ENCODE measurements at places on chromosomes 11 and 22.
A peak's percentile ranks its signal among the peaks of the same experiment; 100 is the strongest.

DNA sequence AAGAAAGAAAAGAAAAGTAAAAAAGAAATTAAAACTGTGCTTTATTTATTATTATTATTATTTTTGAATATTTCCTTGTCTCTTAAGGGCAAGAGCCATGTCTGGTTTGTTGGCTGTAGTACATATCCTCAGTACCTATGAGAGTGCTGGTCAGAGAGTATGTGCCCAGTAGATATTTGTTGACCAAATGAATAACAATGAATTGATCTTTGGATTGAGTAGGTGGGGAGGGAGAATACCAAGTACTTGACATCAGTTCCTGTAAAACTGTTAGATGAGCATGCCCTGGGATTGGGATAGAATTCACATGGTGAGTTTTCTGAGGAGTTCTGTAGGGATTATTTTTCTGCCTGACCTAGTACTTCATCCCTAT is 11.4 kb downstream of the STIM1 start:
- no peak for DNase-seq

DNA sequence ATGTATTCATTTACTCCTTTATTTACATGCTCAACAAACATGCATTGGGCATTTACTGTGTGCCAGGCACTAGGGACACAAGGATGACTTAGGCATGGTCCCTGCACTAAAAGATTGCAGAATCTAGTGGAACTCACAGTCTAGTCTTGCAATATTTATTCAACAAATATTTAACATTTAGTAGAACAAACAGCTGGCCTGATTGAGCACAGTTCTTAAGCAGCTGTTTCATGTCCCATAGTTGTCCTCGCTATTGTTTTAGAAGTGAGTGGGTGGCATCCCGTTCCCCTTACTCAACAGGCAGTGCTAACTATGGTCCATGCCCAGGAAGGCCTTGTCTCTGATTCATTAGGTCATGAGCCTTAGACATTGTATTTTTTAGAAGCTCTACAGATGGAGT is 459.9 kb upstream of the CADM1 start:
- no peak for DNase-seq

GRCh38 chr11:63918507-63919191 is 1.7 kb upstream of the RCOR2 start:
- DNase-seq, result no peak

DNA sequence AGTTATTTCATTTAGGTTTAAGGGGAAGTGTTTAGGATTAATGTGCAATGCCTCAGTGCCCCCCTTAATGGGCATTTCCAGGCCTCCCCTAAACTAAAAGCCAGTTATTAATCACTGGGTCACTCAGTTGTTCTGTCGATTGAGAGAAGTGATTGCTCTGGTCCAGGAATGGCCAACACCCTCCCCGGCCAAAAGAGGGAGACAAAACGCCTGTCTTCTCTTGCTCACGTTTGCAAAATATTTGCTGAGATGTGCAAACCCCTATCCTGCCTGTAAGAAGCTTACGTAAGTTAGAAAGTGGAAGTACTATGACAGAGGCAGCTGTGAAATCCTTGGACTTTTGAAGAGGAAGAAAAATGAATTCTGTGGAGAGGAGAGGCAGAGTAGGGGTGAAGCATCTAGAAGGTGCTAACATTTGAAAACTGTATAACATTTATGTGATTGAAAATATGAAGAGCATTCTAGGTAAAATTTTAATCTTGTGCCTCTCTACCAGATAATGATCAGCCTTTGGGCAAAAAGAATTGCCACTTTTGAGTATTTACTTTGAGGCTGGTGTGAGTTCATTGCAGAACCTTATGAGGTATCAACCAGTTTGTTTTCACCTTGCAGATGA is 37.7 kb downstream of the NTM start:
- peak; percentile 23 for DNase-seq

DNA sequence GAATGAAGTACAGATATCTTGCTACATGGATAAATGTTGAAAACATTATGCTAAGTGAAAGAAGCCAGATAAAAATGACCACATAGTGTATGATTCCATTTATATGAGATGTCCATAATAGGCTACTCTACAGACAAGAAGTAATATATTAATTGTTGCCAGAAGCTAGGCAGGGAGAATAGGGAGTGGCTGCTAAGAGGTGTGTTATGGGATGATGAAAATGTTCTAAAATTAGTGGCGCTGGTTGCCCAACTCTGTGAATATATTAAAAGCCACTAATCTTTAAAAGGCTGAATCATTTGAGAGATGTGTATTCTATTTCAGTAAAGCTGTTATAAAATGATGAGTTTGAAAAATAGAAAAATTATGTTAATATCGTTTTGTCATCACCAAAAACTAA is 144.4 kb downstream of the NCAM1 start:
- DNase-seq, result no peak

DNA sequence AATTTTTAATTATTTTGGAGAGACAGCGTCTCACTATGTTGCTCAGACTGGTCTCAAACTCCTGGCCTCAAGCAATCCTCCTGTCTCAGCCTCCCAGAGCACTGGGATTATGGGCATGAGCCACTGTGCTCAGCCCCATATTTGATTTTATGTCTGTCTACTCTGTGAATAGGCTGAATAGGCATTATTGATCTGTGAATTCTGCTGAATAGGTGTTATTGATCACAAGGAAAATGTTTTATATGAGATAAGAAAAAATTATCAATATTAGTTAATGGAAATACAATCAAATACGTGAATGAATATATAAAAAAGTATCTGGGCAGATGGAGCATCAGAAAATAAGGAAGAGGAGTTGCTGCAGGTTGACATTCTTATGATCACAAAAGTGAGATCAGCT is 483.4 kb upstream of the LARGE1 start:
- DNase-seq, result no peak

DNA sequence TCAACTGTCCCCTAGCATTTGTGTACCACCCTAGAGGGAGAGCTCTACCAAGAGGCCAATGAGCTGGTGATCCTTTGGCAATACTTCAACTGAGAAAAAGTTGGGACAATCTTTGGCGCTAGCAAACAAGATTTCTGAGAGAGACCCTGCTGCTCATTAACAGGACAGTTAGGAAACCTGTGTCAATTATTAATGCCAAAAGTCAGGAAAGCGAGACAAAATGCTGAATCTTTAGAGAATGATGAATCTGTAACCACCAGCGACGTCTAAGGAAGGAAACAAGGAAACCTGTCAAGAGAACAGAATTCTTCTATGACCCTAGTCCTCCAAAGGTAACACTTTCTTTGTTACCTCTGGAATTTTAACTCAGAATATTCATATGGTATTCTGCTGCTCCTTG is 19.9 kb downstream of the LARGE2 start:
- DNase-seq, result no peak

DNA sequence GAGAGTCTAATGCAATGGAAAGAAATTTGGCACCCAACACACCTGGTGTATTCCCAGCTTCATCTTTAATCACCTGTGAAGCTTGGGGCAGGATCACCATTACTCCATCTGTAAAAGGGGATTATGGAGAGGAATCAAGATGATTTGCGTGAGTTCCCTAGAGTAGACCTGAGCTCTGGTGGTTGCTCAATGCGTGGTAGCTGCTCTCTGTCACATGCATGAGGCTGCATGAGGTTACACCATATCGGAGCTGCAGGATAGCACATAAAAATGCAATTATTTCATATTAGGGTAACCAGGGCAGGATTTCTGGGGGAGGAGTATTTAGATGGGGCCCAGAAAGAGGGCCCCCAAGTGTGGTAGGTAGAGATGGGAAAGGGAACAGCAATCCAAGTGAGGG is 35.3 kb upstream of the CLMP start:
- no peak for DNase-seq

- no peak for DNase-seq
Observed at GRCh38 chr11:26331911-26332571, at the start of gene ANO3. TSS of gene ANO3 (plus strand) at chr11:26332130. CDS start at chr11:26332276, 146 bp downstream.

GRCh38 chr22:22060200-22061084 is 77.9 kb upstream of the TOP3B start:
- DNase-seq, result peak; percentile 49

DNA sequence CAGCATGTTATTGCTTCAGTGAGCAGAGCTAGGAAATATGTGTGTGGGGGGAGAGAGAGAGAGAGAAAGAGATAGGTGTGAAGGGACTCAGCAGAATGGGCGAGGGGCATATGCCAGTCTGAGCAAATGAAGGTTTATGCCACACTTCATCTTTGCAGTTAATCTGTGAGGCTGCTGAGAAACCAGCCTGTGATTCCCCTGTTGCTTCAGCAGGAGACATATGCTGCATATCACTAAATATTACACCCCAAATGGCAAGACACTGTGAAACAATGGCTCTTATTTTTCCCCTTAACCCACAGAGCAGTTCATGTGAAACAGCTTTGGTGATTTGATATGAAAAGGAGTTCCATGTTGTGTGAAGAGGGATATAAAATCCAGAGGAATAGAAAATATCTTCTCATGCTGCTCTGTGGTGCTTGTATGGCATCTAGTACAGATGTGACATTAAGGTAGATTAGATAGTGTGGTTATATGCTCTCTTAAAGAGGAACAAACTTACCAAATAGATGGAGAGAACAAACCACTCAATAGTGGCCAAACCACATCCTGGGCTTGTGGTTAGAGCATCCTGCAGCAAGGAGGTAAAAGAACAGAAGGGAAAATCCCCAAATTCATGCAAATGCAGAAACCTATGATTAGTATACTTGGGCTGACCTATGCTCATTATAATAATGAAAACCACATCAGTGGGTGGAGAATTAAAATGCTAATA is 864.2 kb downstream of the FAM181B start:
- peak; percentile 82 for DNase-seq

- no peak for DNase-seq
Observed at GRCh38 chr11:68386331-68386978, 74.1 kb downstream of the LRP5 start.

DNA sequence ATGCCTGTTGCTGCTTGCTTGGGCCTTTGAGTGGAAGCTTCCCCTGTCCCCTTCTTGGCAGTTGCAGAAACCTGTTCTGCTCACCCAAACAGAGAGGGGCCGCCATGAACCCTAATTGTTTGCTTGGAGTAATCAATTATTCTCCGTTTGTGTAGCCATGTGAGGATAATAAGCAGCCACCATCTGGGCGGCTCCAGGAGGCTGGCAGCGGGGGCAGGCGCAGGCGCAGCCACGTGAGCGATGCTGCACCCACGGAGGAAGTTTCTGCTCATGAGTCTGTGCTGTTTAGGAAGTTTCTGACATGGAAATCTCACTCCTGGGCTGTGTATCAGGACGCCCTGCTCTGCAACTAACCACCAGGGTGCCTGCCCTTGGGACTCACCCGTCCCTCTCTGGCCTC is 90.1 kb downstream of the MPPED1 start:
- DNase-seq, result no peak

DNA sequence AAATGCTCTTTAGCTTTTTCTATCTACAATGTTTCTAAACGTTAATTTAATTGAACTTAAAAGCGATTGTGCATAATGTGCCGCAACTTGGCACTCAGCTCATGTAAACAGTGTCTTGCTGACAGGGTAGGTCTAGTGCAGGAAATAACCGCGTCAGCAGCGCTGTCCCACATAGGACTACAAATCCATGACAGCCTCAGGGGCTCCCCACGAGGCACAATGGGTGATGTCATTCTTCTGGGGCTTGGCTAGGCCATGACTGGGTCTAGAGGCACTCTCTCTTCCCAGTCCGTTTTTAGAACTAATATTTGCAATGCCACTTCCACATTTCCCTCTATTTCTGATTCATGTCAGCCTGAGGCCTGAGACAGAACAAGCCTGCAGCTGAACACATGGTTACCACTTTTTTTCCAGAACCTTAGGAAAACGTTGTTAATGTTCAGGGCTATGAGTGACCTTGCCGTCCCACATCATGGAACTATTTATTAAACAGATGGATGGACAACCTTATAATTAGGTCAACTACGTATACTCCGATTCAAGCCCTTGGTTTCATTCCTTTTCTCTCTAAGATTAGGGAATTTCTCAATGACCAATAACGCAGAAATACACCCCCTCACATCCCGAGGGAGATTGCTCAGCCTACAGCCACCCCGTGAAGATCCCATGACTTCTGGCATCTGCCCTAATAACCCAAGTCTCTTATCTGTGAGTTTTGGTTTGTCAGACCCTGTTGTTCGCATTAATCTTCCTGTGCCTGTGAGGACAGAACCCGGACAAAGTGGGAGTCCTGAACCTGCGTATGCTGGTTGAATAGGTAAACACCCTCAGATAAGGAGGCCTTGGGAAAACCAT is 19.4 kb upstream of the SNX32 start:
- DNase-seq, result peak; percentile 53

- no peak for DNase-seq
Observed at GRCh38 chr22:30733181-30733631, 38.5 kb downstream of the OSBP2 start.

GRCh38 chr11:47378010-47378835 is at the start of gene SPI1:
TSS of gene SPI1 (minus strand) at chr11:47378547. CDS start at chr11:47378353, 194 bp downstream.
- DNase-seq, result peak; percentile 85

DNA sequence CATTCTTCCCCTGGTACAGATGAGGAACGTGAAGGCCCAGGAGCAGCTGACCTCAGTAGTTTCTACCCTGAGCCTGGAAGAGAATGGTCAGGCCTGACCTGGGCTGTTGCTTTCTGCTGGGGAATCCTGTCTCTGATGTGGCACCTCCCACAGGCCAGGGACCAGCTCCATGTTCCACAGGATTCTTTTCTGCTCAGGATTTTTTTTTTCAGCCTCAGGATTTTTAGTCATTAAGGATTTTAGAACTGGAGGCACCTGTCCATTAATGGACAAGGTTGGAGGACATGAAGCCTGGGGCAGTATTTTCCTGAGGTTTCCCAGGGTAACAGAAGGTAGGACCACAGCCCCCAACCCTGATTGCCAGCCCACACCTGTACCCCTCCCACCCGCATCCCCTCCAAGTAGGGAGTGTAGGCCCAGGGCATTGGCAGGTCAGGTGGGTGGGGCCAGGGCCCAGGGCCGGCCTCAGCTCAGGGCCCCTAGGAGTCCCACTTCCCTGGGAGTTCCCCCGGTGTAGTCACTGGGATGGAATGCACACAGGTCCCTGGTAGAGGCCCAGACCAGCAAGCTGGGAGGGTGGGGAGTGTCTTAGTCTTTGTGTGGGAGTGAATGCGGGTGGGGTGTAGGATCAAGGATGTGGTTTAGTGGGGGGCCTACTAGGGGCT is 16.1 kb downstream of the BIK start:
- DNase-seq, result no peak

GRCh38 chr11:72740562-72741428 is 11.4 kb downstream of the ARAP1 start:
- no peak for DNase-seq

- DNase-seq, result no peak
Observed at GRCh38 chr11:68012044-68012842, 2.1 kb downstream of the ALDH3B1 start.

DNA sequence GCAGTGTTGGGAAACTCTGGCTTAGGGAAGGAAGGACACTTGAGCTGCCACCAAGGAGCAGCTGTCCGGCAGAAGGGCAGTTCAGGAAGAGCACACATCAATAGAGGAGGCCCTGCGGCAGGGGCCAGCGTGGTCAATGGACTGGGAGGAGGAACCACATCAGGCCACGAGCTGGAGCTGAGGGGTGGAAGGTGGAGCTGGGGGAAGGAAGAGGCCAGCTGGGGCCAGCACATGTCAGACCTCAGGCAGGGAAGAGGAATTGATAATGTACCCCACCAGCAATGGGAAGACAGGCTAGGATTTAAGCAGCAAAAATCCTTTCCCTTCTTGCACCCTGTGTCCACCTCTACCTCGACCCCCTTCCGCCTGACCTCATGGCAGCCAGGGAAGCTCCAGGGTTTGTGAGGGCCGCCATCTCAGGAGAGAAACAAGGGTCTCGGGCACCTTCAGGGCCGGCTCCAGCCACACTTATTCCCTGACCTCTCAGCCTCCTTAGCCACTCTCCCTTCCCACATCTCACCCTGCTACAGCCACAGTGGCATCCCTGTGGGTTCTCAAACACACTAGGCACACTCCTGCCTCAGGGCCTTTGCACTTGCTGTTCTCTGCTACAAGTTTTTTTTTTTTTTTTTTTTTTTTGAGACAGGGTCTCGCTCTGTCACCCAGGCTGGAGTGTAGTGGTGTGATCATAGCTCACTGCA is 157.8 kb upstream of the GRK3 start:
- DNase-seq, result no peak

All from CD4-positive, alpha-beta T cell treated with Interleukin-15 for 1 hour (primary cell).